Stimulated activated CD4-positive, alpha-beta T cell treated with anti-CD3 and anti-CD28 coated beads, Interleukin-15, amount 100 ng/mL, for 1 hour (primary cell): ENCODE measurements at places on chromosomes 3 and 15.

DNA sequence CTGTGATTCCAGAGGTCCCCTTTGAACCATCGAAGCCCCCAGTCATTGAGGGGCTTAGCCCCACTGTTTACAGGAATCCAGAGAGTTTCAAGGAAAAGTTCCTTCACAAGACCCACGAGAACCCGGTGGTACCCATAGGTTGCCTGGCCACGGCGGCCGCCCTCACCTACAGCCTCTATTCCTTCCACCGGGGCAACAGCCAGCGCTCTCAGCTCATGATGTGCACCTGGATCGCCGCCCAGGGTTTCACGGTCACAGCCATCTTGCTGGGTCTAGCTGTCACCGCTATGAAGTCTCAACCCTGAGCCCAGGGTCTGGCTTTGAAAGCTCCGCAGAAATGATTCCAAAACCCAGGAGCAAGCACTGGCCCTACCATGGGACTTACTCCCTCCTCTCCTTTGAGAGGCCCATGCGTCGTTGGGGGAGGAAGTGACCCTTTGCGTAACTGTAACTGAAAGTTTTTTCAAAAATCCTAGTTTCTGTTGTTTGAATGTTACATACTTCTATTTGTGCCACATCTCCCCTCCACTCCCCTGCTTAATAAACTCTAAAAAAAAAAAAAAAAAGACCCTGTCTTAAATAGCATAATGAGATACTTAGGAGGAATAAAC, 85.1 kb upstream of the CSPG5 start:
- DNase-seq, result no peak

DNA sequence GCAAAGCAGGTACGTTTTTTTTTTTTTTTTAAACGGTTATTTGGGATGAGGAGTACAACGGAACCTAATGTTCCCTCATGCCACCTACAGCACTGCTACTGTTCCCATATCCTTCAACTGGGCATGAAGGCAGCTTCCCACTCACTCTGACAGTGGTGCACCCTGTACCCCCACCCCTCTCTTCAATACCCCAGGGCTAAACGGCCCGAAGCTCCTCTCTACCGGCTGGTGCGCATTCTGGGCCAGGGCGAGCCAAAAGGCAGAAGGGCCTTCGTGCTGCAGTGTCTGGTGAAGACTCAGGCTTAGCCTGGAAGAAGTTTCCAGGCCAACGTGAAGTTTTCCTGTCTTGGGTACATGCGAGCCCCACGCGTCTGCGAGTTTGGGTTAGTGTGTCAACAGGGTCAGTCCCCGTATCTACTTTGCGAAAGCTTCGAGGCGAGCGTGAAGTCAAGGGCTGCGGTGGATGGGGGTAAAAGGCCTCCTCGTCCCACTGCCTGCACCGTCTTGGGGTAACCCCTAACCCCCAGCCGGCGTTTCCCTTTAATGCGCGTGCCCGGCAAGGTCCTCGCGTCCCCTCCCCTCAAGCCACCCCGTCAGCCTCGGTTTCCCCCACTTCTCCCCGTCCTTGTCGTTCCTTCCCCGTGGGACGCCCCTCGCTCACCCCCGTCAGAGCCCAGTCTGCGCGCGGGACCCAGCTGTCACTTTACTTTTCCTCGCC, 765 bp upstream of the UBE2E2 start:
- peak; percentile 2 for DNase-seq

DNA sequence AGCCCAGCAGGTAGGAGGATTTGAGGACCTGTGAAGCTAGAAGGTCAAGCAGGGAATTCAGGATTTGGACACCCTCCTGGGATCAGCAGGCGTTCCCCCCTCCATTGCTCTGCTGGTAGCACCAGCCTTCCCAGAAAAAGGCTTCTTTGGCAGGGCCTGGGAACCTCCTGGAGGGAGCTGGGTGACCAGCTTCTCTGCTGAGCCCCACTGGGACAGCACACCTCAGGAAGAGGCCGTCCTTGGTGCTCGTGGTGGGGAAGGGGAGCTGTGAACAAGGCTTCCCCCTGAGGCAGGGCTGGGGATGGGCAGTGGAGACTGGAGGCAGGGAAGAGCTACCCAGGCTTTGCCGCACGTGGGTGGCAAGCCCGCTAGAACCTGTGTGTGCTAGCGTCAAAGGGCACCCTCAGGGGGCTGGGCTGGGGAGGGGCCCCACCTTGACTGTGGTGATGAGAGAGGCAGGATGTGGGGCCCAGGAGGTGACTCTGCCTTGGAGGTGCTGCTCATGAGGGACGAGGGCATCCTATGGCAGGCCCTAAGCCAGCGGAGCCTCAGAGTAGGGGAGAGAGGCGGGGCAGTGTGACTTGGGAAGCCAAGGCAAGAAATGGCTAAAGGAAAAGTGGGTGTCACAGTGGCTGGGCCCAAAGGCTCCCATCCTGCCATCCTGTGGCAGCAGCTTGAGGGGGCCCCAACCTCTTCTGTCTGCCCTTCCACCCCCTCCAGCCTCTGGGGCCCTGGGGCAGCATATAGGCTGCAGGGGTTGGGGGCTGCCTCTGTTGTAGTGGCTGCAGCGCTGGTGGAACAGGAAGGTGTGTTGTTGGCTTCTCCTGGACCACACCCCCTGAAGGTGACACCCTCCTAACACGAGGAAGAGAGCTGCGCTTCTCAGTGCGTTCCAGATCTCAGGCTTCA, 20.7 kb downstream of the KLF13 start:
- peak; percentile 54 for DNase-seq

DNA sequence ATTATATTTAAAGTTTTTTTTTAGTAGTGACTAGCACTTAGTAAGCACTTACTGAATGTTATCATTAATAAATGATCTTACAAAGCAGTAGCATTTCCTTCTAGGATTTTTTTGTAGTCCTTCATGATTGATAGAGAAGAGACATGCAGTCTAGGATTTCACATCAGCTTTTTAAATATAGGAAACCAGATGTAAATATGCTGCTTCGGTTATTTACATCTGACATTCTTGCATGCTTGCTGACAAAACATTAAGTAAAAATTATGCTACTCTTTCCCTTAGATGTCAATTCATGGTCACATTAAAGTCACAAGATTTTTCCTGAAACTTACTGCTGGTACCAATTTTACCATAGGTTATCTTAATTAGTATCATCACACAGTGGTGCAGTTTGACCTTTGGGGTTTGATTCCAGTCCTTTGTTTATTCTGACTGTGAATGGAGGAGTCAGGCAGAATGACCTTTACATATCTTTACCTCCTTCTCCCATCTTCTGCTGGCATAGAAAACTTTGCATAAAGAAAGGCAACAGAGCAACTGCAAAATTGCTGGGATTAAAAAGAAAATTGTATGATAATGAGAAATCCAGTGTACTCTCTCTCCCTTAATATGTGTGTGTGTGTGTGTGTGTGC, 286.5 kb downstream of the LPP start:
- no peak for DNase-seq

- DNase-seq, result no peak
Measured at GRCh38 chr3:133089906-133090485, 51.8 kb downstream of the TMEM108 start.

DNA sequence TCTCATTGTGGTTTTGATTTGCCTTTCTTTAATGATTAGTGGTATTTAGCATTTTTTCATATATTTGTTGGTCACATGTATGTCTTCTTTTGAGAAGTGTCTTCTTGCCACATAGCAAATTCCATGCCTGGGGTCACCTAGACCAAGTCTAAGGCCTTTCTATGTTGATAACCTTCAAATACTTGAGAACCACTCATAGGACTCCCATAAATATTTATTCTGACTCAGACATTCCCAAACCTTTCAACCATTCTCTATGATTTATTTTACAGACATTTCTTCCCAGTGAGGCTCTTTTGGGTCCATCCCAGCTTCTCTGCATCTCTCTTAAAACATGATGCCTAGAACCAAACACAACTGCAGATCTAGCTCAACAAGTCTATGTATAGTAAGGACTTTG, 69.2 kb downstream of the ATP8B4 start:
- DNase-seq, result no peak

- DNase-seq, result no peak
Measured at GRCh38 chr3:179608931-179609720, 4.5 kb downstream of the NDUFB5 start.
